ENCODE measurements at places on chromosomes 6 and 20. TPM values are rescaled to one million over a fixed set of nuclear protein-coding genes. Genes with fewer than 3 reads are reported as not detected.

The TSBP1 gene
- not detected for total RNA-seq

GRCh38 chr6:109877028-109878004 is 100.8 kb upstream of the GPR6 start:
- DNase-seq, result no peak

The SLC16A10 gene
- 2.2 TPM for total RNA-seq

DNA sequence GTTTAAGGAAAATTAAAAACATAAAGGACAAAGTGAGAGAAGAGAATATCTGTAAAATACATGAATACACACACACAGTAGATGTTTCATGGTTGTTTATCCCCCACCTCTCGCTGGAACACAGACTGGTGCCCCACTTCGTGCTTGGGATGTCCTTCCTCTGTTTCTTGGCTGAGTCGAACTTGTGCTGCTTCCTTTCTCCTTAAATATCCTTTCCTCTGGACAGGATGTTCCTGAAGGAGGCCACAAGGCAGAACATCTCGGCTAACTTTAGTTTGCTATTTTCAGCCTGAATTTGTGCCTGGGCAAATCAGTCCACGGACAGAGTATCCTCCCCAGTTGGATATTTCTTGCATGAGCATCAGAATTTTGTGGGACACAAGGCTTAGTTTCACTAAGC is 54.7 kb upstream of the ZMYND8 start:
- DNase-seq, result peak; percentile 10

The TINAG gene
- total RNA-seq, result 8.8 TPM

The ETV7 gene
- total RNA-seq, result 2.5 TPM

The WFDC5 gene
- total RNA-seq, result not detected

DNA sequence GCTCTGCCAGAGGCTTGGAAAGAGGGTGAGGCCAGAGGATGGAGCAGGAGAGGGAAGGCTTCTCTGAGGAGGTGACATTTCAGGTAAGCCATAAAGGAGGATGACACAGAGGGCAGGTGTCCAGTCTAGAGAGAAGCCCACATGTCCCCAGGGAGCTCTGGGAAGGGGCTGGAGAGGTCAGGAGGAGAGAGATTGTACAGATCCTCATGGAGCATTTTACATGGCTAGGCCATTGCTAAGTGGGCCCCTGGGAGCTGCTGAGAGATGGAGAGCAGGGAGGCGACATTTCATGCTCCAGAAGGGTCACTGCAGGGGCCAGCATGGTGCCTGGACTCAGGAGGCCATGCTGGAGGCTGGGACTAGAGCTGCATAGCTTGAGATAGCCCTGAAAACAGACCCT is 124.5 kb downstream of the TOX2 start:
- DNase-seq, result no peak

- DNase-seq, result no peak
Observed at GRCh38 chr6:124470803-124471202, 491.4 kb upstream of the RNF217 start.

DNA sequence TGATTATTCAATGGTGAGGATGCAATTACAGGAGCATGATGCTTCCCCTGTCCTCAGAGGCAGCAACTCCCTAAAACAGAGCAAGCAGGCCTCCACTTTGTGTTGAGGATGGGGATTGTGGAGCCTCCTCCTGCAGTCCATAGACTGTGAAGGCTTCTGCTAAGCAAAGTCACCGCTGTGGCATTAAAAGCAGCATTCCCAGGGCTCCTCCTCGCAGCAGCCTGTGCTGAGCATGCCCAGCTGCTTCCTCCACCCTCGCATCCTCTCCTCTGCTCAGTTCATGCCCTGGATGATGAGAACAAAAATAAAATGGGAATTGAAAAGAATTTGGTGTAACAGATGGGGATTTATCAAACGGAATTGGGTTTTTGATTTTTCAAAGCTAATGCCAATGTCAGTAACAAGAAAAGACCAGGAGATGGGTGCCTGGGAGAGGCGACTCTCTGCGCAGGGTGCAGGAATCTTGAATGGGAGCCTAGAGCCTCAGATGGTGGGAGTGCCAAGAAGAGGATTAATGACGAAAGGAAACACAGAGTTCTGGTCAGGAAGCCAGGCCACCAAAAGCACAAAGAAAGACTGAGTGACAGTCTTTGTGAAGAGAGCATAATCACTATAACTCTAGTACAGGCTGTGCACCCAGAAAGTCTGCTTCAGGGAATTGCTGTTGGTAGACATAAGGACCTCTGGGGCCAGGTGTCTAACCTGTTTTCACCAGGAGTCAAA is 347.6 kb downstream of the TPBG start:
- DNase-seq, result no peak

- peak; percentile 20 for DNase-seq
Observed at GRCh38 chr6:132400883-132401617, at the start of gene MOXD1. Gene MOXD1, minus strand, starts transcription at chr6:132401475. Its CDS starts 49 bp downstream, at chr6:132401426.

DNA sequence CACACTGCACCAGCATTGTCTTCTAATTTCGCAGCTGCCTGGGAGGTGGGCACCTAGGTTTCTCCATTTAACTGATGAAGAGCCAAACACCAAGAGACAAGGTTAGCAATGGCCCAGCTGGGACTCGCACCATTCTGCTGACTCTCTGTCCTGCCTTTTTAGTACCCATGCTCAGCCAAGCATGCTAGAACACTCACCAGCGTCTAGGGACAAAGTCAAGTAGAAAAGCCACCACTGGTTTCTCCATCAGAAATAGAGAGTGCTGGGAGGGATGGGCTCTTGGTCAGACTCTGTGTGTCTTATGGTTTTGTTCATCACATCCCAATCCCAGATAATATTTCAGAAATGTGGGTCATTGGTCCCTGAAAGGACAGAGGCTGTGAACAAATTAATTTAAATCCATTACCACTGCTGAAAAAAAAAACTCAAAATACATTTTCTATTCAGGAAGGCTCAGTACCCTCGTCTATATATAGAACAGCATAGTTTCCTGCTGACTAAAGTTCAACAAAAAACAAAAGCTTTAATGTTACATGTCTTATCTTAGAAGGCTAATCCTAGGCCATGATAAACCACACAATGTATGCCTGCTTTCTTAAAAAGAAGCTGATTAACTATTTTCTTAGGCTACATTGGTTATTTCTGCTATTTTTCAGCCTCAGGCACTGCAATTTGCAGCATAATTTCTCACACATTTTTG is 111.0 kb downstream of the TBC1D7 start:
- no peak for DNase-seq

DNA sequence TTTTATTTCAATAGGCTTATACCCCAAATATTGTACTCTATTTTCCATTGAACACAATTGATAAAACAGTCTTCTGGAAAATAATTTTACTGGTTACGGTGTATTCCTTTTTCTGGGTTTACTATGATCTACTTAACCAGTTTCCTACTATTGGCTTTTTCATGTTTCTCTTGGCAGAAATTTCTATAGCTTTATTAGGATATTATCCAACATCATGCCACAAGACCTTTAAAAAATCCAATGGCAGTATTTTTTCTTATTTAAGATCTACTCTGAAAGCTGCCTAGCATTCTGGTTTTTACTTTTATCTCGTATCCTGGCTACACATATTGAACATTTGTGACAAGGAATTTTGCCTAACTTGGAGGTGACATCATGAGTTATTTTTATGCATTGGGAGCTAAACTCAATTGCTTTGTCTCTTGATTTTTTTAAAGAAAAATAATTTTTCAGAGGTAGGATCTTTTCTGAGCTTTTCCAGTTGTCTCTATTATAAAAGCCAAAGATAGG is 45.5 kb downstream of the SLC9A8 start:
- no peak for DNase-seq
